Activated T-helper 2 cell treated with anti-CD3 and anti-CD28 coated beads, Interferon-gamma antibody, Interleukin-2, Interleukin-4, amounts not matched to agents 10 μg/mL and 5 μg/mL and 100 μg/mL, durations not matched to agents 14 hours and 24 hours and 36 hours (primary cell): ENCODE measurements at places on chromosomes 11 and 22. TPM values are rescaled to one million over a fixed set of nuclear protein-coding genes. Genes with fewer than 3 reads are reported as not detected.

- no peak for DNase-seq
Measured at GRCh38 chr11:45042560-45042959, 91.9 kb upstream of the TP53I11 start.

GRCh38 chr11:110973401-110973980 is 261.3 kb upstream of the ARHGAP20 start:
- no peak for DNase-seq

DNA sequence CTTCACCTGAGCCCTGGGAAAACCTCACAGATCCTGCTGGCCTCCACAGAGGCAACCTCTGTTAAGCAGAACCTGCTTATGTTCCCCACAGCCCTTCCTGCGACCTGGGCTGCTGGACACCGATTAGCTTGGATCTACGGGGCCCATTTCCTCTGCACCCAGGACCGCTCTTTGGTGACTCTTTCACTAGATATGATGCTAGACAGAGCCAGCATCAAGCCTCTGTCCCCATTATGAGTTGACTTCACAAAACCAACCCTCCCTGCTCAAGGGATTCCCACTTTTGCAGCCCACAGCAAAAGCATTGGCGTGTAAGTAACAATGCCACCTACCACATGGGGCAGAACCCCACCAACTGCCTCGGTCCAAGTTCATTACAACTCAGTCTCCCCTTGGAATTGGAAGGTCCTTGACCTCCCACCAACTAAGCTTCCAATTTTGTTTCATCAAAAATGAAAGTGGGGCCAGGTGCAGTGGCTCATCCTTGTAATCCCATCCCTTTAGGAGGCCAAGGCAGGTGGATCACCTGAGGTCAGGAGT is 15.2 kb upstream of the TMPRSS4 start:
- no peak for DNase-seq

DNA sequence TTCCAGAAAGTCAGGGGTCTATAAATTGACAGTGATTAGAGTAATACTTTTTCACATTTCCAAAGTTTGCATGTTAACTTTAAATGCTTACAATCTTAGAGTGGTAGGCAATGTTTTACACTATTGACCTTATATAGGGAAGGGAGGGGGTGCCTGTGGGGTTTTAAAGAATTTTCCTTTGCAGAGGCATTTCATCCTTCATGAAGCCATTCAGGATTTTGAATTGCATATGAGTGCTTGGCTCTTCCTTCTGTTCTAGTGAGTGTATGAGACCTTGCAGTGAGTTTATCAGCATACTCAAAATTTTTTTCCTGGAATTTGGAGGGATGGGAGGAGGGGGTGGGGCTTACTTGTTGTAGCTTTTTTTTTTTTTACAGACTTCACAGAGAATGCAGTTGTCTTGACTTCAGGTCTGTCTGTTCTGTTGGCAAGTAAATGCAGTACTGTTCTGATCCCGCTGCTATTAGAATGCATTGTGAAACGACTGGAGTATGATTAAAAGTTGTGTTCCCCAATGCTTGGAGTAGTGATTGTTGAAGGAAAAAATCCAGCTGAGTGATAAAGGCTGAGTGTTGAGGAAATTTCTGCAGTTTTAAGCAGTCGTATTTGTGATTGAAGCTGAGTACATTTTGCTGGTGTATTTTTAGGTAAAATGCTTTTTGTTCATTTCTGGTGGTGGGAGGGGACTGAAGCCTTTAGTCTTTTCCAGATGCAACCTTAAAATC is 5.3 kb downstream of the MALAT1 start:
- DNase-seq: no peak

SCGB1D2 gene
- not detected in 2 replicates for total RNA-seq

LMO2 gene
- not detected in 2 replicates for total RNA-seq
